ENCODE measurements at places on chromosomes 2 and 18. TPM values are rescaled to one million over a fixed set of nuclear protein-coding genes. Genes with fewer than 3 reads are reported as not detected.

Gene BCL2L11
- 40.2 TPM for total RNA-seq

Gene DIS3L2
- total RNA-seq = 44.0 TPM

Gene ANKRD44
- 130 TPM for total RNA-seq

Gene SMYD5
- 36.0 TPM for total RNA-seq

Gene CABYR
- 0.84 TPM for total RNA-seq

Gene RASGRP3
- 2.8 TPM for total RNA-seq

Gene SLC8A1
- 0.43 TPM for total RNA-seq

Gene CAMKMT
- 17.3 TPM for total RNA-seq

Gene TMEM37
- not detected for total RNA-seq

Gene SESTD1
- 15.4 TPM for total RNA-seq

Gene IL36RN
- total RNA-seq = not detected

Gene CHN1
- 2.9 TPM for total RNA-seq

Gene SIGLEC15
- total RNA-seq = not detected

Gene PIAS2
- 47.6 TPM for total RNA-seq

Gene SPDYA
- 2.0 TPM for total RNA-seq

Gene PID1
- not detected for total RNA-seq

Gene ILKAP
- total RNA-seq = 40.7 TPM

Gene MYOM1
- 1.9 TPM for total RNA-seq

Gene SP100
- 220 TPM for total RNA-seq

Gene UGT1A9
- not detected for total RNA-seq

Gene LAMA3
- 0.07 TPM for total RNA-seq

Gene LOXHD1
- total RNA-seq = 0.14 TPM

Gene TMEM185B
- total RNA-seq = 22.5 TPM

Gene CXCR1
- not detected for total RNA-seq

Gene HAAO
- total RNA-seq = 1.4 TPM

Gene HOXD12
- not detected for total RNA-seq
